ENCODE measurements at places on chromosomes 1 and 21.
A peak's percentile ranks its signal among the peaks of the same experiment; 100 is the strongest.

- peak; percentile 43 for DNase-seq
Measured at GRCh38 chr1:244049162-244050013, 1.7 kb upstream of the ZBTB18 start.

DNA sequence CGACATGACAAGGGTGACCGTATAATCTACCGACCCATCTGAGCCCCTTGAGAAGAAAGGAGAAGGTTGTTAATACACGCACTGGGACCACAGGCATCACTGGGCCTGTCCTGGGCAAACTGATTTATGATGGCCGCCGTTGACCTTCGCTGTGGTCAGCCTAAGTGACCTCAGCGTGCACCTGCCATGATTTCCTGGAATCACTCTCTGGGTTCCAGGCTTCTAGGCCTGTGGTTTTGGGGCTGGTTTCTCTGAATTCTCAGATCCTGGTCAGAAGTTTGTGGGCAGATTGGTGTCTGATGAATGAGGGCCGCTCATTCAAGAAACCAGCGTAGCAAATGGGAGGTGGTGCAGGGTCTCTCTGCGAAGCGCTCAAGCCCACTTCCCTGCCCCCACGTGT, 64.0 kb downstream of the SIK1 start:
- DNase-seq = peak; percentile 32

DNA sequence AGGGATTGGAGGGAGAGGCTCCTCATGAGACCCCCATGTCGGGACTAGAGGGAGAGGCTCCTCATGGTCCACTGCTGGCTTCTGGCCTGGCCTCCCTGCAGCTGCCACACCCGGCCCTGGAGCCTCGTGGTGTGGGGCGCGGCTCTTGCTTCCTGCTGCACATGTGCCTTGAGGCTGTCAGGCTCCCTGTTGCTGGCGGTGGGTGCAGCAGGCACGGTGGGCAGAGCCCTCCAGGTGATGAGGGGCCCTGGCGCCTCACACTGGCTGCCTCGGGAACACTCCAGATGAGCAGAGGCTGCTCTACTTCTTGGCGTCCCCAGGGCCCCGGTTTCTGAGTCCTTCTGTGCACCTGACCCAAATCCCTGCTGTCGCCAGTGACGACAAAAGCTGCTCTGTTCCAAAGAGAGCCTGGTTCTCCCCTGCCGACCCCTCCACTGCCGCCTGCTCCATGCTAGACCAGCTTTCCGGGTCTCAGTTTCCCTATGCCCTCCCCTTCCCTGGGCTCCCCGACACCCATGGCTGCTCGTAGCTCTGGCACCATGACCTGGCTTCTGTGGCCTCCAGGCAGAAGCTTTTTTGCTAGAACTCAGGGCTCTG, 9.7 kb upstream of the ATAD3B start:
- no peak for DNase-seq

- no peak for DNase-seq
Measured at GRCh38 chr21:45867041-45867666, 114.4 kb upstream of the COL6A1 start.

DNA sequence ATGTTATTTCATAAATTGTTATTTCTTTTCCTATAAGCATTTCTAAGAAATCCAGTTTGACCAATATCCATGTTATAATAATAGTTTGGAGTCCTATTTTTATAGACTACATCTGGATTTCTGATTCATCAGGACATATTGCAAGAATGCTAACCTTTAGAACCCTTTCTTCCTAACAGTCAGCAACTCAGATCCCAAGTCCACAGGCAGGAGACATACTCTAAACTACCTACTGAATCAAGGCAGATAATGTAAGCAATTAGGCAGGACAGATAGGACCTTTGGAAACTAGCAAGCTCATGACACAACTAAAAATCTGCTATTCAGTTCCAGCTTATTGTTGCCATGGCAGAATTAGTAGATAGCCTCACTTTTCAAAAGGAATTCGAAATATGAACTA, 104.1 kb downstream of the DENND1B start:
- no peak for DNase-seq

DNA sequence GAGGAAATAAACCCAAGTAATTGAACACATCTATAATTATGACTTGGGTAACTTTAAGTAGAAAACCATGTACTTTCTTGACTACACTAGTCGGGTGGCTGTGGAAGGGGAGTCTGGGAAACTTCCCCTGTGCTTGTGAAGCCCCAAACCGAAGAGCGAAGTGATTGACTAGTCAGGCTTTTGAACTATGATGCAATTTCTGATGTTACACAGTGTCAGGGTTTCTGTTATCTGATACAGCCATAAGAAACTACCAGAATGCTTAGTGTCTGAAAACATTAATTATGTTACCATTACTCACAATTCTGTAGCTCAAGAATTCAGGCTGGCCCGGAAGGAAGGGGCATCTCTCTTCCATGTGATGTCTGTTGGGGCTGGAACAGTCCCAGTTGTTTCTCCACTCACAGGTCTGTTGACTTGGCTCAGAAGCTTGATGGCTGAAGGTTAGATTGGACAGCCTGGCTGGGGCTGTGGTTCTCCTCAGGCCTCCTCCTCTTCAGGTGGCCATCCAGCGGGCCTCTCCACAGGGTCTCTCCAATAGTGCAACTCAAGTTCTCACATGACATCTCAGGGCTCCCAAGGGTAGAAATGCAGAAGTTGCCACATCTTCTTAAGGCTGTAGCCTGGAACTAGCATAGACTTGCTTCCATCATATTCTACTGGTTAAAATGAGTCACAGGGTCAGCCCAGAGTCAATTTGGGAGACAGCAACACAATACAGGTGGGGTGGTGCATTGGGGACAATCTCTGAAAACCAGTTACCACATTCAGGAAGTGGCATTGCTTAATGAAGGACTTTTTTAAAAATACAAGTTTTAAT, 8.3 kb upstream of the C8B start:
- no peak for DNase-seq

DNA sequence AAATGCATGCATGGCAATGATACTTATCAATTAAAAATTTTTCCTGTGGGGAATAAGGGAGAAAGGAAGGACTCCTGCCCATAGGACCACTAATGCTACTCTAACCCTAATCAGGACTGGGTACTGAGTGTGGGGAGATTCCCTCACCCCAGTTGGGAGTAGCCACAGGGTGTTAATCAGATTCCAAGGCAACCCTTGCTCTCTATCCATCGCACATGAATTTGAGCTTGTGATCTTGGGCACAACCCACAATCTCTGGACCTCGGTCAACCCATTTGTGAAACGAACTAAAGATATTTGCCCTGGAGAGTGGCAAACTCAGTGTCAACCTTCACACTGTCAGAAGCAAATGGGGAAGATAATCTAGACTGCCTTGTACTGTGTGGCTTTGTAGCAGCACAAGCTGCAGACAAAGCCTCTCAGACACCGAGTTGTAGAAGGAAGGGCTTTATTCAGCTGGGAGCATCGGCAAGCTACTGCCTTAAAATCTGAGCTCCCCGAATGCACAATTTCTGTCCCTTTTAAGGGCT, 69.5 kb downstream of the SERINC2 start:
- no peak for DNase-seq

DNA sequence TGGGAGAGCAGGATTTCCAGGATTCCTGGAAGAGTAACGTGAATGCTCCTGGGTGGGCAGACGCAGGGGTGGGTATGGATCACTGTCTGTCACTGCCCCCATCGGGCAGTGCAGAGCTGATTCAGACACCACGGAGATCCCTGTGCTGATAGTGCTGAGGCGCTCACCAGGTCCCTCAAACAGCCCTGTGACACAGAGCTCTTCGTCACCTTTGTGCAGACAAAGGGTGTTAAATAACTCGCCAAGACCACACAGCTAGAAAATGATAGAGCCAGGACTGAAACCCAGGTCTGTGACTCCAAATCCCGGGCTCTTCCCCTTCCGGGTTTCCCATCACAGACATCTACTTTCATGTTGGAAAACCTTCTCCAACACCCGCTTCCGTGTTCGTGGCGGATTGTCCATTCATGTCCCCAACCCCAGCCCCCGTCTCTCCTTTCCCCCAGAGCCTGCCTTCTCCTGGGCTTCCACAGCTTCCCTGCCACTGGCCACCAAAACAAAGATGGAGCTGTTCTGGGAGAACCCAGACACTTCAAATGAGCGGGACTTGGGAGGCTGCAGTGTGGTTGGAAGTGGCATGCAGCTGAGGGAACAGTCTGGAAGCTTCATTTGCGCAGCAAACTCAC, 2.6 kb downstream of the EFHD2 start:
- DNase-seq = peak; percentile 71

- DNase-seq = no peak
Measured at GRCh38 chr1:235060607-235061470, 67.8 kb downstream of the TOMM20 start.

DNA sequence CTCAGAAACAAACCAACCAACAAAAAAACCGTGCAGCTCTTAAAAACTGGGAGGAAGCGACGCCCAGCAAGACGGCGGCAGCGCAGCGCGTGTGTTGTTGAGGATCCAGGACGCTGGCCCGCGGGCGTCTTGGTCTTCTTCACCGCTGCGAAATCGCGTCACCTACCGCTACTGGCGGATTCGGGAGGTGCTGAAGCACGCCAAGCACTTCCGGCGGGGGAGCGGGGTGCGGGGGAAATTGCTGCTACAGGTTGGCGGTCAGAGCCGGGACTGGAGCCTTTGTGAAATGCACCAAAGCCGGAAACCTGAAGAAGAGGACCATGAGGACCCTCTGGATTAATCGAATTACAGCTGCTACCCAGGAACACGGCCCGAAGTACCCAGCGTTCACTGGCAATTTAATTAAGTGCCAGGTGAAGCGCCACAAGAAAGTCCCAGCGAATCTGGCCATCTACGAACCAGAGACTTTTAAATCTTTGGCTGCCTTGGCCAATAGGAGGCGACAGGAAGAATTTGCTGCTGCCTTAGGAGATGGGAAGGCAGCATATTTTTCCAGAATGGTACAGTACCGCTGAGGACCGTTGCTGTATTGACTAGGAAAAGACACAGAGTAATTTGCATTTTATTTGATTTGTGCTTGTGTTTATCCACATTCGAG, 11.9 kb upstream of the RIPPLY3 start:
- peak; percentile 63 for DNase-seq

GRCh38 chr1:45329445-45329844, 2.8 kb downstream of the HPDL start:
- no peak for DNase-seq

- no peak for DNase-seq
Measured at GRCh38 chr1:156754219-156754618, 2.7 kb upstream of the HDGF start.

GRCh38 chr1:3904006-3904842, 4.2 kb upstream of the C1orf174 start:
- DNase-seq = no peak

GRCh38 chr1:94335447-94335846, 82.7 kb upstream of the ABCD3 start:
- DNase-seq = no peak

GRCh38 chr1:218163371-218163770, 121.7 kb upstream of the RRP15 start:
- no peak for DNase-seq

DNA sequence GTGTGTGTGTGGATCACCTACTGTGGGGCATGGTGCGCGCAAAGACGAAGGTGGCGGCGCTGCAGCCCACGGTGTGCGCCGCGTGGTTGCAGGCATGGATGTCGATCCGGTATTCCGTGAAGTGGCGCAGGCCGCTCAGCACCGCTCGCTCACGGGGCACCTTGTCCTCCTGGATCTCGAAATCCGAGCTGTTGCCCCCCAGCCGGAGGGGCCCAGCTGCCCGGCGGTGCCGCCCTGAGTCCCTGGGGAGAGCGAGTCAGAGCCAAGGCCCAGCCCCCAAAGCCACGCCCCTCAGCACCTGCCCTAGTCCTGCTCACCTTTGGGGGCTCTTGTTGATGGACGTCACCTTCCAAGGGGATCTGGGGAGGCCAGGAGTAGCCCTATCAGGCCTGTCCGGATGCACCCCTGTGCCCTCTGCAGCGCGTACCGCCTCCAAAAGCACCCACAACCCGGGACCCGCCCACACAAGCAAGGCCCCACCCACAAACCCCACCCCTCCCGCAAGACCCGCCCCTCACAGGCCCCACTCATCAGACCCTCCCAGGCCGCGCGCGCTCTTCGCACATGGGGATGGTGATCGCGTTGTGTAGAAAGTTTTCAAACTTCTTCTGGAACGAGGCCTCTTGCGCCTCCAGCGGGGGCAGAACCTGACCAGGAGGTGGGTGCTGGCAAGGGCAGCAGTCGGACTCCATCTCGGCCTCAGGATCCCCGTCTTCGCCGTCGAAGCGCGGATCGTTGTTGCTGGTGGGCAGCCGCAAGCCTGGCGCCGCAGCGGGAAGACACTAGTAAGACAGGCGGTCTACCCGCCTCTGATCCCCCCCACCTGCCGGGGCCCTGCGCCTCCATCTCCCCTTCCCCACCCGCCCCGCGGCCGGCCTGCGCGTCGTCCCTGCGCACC, 13.6 kb downstream of the INSRR start:
- peak; percentile 40 for DNase-seq

DNA sequence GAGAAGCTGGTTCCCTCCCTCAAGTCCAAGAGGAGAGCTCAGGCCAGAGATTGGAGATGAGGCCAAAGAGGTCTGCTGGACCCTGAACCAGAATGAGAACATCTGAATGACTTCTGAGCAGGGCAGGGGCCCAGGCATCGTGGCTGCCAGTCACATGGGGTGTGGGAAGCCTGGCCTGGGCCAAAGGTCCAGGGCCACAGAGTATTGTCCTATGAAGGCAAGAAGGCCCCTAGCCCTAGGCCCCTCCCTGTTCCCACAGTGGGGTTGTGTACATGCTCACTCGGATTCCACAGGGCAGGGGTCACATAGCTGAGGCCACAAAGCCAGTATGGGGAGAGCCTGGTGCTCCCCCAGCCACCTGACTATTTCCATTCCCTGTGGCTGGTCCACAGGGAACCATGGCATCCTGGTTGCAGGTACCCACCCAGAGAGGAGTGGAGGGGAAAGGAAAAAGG, 18.5 kb upstream of the SLC1A7 start:
- DNase-seq = no peak

DNA sequence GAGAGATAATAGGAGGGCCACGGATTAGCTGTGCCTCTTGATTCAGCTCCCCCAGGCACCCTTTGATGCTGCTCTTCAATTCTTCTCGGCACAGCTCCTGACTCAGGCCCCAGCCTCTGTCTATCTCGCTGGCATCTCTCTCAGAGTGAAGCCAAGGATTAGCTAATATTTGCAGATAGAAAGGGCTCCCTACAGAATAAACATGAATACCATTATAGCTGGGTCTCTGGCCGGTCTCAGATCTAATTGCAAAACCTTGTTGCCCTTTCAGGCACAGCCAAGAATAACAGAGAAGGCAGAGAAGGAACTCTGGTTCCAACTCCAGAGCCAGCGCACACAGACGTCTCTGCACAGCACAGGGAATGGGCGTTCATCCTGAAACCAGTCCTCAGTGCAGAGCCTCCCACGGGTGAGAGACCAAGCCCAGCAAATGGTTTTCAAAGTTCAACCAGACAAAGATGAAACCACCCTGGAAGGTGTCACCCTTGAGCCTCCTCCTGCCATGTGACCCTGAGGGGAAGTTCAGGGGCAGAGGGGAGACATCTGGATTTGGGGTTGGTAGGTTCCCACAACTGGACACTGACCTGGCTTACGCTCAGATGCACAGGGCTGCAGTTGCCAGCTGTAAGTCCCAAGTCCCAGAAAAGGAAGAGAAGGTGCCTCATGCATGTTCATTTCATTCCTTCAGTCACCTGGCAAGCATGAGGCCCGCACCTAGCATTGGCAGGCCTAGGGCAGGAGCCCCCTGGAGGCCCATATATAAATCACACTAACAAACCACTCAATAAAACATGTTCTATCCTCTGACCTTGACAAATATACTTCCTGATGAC, 394.0 kb downstream of the NPHP4 start:
- DNase-seq = peak; percentile 7

GRCh38 chr21:46213620-46214286, 14.8 kb downstream of the LSS start:
- no peak for DNase-seq

- DNase-seq = no peak
Measured at GRCh38 chr1:31445951-31446350, 32.9 kb downstream of the SERINC2 start.

Measured in activated CD4-positive, alpha-beta T cell treated with anti-CD3 and anti-CD28 coated beads for 48 hours (primary cell).